ENCODE measurements at places on chromosomes 11 and 22. TPM values are rescaled to one million over a fixed set of nuclear protein-coding genes. Genes with fewer than 3 reads are reported as not detected.

- no peak for DNase-seq
These were observed 64.4 kb downstream of the INSC start for GRCh38 chr11:15179167-15179566.

DNA sequence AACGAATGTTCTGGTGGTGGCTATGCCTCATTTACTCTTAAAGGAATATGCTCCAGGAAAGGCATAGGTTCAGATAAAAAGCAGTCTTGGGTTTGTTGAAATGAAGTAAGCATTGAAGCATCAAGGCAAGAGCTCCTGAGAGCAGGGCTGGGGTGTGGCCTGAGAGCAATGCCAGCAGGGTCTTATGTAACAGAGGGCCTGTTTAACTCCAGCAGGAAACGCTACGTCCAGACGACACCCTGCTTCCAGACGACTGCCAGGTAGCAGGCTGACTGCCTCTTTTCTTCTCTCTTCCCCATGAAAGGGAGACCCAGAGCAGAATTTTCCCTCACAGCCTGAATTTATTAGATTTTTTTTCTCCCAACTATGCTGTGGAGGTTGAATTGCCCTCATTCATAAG is 127.2 kb upstream of the SLC5A12 start:
- DNase-seq, result no peak

DNA sequence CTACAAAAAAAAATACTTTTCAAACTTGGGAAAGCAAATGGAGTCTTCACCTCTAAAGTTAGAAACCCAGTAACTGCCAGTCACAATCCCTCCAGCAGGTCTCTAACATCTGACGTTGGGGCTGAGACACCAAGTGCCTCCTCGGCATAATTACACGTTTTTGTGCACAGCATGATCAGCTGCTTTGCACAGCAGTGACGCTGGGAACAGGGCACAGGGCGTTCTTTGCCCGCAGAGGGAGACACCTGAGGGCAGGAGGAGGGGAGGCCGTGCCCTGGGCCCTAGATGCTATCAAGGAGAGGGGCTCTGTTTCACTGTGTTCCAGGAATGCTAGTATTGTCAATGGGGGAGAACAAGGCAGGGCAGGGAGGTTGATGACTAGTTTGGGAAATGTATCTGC is 120.1 kb downstream of the PARVA start:
- DNase-seq, result no peak

GRCh38 chr22:46604306-46604690 is 15.9 kb upstream of the GRAMD4 start:
- DNase-seq, result no peak

- peak; percentile 87 for DNase-seq
These were observed 62.0 kb downstream of the PAK1 start for GRCh38 chr11:77411717-77412441.

DNA sequence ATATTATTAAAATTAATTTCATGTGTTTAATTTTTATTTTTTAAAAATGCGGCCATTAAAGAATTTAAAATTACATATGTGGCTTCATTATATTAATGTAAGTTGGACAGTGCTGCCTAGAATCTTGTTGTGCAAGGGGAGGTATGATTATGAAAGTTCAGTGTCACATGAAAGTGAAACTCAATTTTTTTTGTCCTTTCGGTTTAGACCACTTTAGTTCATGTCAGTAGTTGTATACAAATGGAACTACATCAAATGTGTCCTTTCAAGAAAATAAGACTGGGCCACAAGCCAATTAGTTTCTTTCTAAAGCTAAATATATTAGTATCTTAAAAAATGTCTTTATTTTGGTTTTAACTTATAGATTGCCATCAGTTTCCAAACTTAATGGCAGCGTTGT is 35.7 kb downstream of the TBCEL start:
- no peak for DNase-seq

DNA sequence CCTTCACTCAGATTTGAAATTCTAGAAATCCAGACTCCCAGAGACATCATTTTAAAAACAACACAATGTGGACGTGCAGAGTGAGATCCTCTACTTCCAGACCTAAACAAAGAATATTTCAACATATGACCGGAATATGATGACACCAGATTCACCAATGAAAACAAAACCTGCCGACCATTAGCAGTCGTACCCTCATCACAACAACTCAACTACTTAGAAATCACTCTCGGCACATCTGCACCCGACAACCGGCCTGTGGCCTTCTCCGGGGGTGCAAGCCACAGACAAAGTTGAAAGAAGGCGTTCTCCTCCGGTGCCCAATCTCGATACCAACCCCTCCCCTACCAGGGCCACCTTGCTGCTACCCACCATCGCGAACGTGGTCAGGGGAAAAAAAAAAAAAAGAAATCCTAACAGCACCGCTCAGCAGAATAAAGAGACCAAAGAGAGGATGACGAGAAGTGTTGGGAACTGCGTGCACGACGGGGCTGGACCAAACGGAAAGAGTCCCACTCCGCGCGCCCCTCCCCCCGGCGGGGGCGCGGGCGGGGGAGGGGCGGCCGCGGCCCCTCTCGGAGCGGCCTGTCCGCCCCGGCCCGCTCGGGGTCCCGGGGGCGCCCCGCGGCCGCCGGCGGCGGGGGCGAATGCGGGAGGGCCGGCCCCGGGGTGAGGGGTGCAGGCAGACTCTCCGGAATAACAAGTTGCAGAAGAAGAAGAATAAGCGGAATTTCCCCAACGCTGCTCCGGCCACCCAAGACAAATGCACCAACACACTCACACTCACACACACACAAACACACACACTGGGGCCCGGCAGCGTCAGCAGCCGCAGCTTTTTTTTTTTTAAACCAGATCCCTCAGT is 1.7 kb downstream of the PHF21A start:
- DNase-seq, result peak; percentile 27

GRCh38 chr11:134086376-134086775 is 17.5 kb downstream of the JAM3 start:
- DNase-seq, result no peak

GRCh38 chr22:35172442-35172841 is 84.9 kb upstream of the HMGXB4 start:
- DNase-seq, result no peak

DNA sequence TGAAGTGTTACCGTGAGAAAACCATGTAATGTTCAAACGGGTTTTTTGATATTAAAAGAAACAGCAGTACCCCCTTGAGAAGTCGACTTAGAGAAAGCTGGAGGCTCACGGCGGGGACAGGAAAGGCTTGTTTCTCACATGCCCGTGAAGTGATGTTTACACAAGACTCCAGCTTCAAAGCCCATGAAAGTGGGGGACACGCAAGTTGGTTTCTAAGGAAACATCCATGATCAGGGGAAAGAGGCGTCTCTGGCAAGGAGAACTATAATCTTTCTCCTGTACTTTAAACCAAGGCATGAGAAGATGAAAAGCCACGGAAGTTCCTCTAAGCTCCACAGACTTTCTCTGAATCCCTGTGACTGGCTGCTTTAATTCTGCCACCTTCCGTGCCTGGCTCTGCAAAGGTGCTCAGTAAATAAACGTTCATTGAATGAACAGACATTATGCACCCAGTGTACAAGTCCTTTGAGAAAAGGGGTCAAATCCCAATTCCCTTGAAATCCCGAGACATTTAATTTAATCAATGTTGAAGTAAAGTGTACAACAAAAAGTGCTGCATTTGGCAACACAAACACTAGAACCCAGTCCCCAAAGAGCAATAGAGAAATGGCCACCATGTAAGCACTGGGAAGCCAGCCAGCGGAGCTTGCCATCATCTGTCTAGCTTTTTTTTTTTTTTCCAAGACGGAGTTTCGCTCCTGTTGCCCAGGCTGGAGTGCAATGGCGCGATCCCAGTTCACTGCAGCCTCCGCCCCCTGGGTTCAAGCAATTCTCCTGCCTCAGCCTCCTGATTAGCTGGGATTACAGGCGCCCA is 58.7 kb downstream of the AHNAK start:
- DNase-seq, result no peak

- DNase-seq, result no peak
These were observed 66.9 kb upstream of the PRDM11 start for GRCh38 chr11:45079567-45079942.

DNA sequence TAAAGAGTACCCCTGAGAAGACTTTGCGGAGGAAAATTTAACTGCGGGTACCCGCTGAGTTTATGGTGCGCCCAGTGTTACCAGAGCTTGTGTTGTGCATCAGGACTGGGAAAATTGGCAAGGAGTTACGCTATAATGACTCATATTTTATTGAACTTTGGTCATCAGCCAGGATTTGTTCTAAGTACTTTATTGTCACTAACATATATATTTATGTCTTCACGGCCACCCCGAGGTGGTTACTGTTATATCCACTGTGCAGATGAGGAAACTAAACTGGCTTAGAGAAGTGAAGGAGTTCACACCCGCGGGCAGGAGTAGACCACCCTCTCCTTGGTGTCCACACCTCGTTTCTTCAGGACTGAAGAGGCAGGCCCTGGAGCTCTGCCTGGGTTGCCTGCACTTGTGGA is 667 bp downstream of the ACCS start:
- DNase-seq, result no peak

- peak; percentile 48 for DNase-seq
These were observed 87.3 kb downstream of the NAT10 start for GRCh38 chr11:34192481-34193401.

DNA sequence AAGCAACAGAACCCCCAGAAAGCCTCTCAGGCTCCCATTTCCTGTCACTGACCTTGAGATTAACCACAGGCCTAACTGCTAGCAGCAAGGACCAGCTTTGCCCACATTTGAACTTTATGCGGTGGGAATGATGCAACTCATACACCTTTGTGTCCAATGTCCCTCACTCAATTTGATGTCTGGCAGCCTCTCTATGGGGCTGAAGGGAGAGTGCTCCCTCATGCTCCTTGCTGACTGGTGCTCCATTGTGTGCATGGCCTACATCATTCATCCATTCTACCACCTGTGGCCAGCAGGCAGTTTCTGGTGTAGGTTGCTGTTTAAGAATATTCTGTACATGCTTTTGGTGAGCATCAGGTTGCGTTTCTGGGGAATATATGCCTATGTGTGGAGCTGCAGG is 31.9 kb downstream of the KCNQ1OT1 start:
- no peak for DNase-seq

- DNase-seq, result no peak
These were observed 98.0 kb downstream of the KIF18A start for GRCh38 chr11:28009996-28010395.

- DNase-seq, result peak; percentile 16
These were observed 38.7 kb upstream of the RCN1 start for GRCh38 chr11:32052215-32052614.

GRCh38 chr11:102882389-102883024 is 7.7 kb upstream of the MMP12 start:
- DNase-seq, result no peak

GRCh38 chr22:44460691-44461375 is 37.2 kb downstream of the RTL6 start:
- DNase-seq, result no peak

DNA sequence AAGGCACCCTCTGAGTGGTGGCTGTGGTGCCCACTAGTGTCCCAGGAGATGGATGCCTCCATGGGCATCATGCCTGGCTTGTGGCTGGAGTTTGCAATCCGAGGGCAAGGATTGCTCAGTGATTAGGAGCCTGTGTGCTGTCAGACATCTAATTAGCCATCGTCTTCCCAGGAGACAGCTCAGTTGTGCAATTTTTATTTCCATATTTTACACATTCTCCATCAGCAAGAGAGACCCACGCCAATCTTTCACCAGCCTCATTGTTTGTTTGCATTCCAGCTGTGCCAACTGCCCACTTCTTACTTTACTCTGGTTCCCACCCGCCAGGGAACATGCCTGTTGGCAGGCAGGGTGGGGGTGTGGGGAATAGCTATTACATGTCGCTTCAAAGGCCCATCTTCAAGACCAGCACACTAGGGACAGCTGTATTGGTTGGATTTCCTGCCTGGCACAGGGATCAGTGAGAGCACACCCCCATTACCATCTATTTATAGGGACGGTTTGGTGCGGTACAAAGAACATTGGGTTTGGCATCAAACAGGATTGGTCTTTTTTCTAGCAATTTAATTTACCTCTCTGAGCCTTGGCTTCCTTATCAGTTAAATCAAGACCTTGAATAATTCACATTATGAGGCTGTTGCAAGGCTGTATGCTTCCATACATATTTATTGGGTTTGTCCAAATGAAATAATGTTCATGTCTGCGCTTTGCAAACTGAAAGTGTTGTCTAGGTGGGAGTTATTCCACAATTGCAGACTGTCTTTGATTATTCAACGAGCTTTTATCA is 80.7 kb upstream of the NAV2 start:
- DNase-seq, result no peak

TREH gene
- total RNA-seq, result not detected

APOA5 gene
- total RNA-seq, result not detected

CARD16 gene
- total RNA-seq, result not detected

SLN gene
- total RNA-seq, result 8.3 TPM

C1QTNF4 gene
- 16.7 TPM for total RNA-seq

RTN4R gene
- 9.5 TPM for total RNA-seq

PIWIL4 gene
- 5.8 TPM for total RNA-seq

MYOD1 gene
- not detected for total RNA-seq

TENM4 gene
- 112 TPM for total RNA-seq

KDM2A gene
- total RNA-seq, result 37.3 TPM

FGF19 gene
- not detected for total RNA-seq

CECR2 gene
- total RNA-seq, result 4.4 TPM
